ENCODE measurements at places on chromosomes 13 and 19.
A peak's percentile ranks its signal among the peaks of the same experiment; 100 is the strongest.

DNA sequence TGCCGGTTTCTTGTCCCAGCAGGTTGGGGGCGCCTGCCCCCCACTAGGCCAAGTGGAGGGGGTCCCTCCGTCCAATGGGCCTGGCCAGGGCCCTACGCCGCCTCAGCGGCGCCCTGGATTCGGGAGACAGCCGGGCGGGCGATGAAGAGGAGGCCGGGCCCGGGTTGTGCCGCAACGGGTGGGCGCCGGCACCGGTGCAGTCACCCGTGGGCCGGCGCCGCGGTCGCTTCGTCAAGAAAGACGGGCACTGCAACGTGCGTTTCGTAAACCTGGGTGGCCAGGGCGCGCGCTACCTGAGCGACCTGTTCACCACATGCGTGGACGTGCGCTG lies 6.2 kb downstream of the KCNJ14 start:
- no peak for DNase-seq

DNA sequence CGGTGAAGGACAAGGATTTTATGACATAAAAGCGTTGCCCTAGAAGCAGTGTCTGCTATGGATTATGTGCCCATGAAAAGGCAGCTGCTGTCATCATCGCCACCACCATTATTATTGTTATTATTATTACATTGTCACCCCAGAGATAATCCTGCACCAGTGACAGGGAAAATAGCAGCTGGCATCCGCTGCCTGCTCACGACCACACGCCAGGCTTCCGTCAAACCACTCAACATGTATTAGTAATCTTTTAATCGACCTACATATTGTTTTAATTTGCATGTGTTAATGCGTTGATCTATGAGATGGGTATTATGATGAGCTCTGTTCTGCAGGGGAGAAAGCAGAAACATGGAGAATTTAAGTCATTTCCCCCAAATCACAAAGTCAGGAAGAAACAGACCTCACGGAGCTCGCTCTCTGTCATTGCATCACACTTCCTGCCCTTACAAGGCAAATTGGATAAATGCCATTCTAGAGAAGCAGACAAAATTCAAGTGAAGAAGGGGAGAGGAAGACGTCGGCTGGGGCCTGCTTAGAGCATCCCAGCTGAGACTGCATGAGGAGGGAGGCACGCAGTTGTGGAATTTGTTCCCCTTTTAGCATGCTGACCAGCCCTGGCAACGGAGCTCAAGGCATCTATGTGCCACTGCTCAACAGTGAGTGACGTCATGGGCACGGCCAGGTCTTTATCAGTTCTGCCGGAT lies at the start of gene FFAR3:
FFAR3 (plus strand) TSS at position 594 of the 707 bp plus-strand sequence. CDS start 431 bp downstream, outside the sequence.
- DNase-seq, result no peak

- DNase-seq, result no peak
Measured at GRCh38 chr13:98786023-98786422, 33.6 kb upstream of the SLC15A1 start.

DNA sequence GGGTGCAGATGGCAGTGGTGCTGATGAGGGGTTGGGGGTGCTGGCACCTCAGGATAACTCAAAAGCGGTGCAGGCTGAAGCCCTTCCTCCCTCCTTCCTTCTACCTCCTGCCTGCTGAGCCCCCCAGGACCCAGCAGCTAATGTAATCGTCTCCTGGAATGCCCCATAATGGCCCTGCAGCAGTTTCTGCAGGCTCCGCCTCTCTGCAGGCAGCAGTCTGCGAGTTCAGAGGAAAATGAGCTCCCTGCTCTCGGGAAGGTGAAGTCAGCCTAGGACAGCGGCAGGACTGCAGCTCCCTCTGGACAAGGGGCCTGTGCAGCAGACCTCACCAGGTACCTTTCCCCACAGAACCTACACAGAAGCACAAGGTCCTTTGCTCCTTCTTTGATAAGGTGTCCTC lies 130.9 kb downstream of the ZDHHC20 start:
- no peak for DNase-seq

GRCh38 chr19:9986787-9987281 lies 23.5 kb downstream of the COL5A3 start:
- peak; percentile 71 for DNase-seq

- no peak for DNase-seq
Measured at GRCh38 chr13:43942286-43942685, 62.6 kb downstream of the LACC1 start.

DNA sequence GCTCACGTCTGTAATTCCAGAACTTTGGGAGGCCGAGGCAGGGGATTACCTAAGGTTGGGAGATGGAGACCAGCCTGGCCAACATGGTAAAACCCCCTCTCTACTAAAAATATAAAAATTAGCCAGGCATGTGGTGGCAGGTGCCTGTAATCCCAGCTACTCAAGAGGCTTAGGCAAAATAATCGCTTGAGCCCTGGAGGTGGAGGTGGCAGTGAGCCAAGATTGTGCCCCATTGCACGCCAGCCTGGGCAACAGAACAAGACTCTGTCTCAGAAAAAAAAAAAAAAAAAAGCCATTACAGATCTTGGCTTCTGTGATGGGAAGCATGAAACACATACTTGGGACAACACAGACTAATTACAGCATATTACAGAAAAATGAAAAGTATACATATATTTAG lies 1404.5 kb upstream of the SPRY2 start:
- peak; percentile 29 for DNase-seq

GRCh38 chr13:59012731-59013130 lies 1151.0 kb downstream of the DIAPH3 start:
- no peak for DNase-seq

DNA sequence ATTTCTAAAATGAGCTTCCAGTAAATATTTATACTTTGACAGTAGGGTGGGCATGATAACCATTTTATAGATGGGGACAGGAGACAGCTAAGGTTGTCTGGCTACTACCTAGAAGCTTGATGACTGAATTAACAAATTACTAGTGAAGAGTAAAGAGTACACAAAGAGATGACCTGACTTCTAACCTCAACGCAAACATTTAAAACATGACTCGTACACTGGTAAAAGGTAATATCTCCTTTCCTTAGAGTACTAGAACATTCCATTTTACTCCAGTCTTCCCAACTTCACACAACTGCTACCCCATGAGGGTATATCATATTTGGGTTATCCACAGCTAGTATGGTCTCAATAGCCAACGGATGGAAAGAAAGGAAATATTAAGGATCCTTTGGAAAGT lies 258.9 kb downstream of the FOXO1 start:
- no peak for DNase-seq

- DNase-seq, result no peak
Measured at GRCh38 chr13:101346942-101347728, 69.2 kb downstream of the NALCN start.

- no peak for DNase-seq
Measured at GRCh38 chr13:99527301-99527700, 26.0 kb downstream of the TM9SF2 start.

DNA sequence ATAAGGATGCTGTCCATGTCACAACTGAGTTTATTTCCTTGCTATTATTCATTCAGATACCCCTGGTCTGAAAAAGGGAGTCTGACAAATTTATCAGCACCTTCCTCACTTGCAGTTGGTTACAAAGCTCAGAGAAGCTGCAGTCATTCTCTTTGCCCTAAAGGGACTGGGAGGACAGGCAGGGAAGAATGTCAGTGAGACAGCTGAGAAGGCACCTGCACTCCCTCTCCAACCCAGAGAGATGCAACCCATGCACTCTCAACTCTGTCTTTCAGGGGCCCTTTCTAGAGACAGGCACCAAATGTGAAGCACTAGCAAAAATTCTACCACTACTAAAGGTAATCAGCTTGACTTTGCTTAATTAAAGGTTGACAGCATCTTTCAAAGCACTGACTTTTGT lies 83.3 kb downstream of the CRYL1 start:
- no peak for DNase-seq

- DNase-seq, result no peak
Measured at GRCh38 chr19:11452620-11453310, 17.3 kb downstream of the PRKCSH start.

GRCh38 chr19:11364296-11364904 lies 9.2 kb downstream of the PLPPR2 start:
- no peak for DNase-seq

GRCh38 chr19:6925386-6925785 lies 38.0 kb downstream of the ADGRE1 start:
- no peak for DNase-seq

DNA sequence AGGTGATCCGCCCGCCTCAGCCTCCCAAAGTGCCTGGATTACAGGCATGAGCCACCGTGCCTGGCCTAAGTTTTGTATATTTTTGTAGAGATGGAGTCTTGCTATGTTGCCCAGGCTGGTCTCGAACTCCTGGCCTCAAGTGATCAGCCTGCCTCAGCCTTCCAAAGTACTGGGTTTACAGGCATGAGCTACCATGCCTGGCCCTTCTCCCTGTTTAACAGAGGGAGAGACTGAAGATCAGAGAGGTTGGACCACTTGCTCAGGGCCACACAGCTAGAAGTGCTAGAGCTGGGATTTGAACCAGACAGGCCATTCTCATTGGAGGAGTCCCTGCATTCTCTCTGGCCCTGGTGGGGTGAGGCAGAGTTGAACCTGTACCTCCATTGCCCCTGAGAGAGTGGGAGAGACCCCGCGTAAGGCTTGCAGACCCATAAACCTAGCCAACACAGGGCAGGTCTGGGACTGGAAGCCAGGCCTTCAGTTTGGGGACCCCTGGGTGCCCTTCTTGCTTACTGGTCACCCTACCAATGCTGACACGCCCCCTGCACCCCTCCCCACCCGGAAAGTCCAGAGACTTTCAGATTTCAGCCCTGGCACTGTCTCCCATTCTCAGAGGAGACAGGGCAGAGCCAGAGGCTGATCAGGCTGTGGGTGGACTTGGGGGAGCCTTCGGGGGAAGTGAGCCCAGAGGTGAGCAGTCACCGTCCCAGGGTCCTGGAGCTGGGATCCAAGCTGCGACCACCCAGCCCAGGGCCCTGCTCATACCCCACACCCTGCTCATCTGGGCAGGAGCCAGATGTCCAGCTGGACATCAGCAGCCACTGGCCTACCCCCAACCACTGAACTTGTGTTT lies 13.3 kb downstream of the TTYH1 start:
- DNase-seq, result no peak

DNA sequence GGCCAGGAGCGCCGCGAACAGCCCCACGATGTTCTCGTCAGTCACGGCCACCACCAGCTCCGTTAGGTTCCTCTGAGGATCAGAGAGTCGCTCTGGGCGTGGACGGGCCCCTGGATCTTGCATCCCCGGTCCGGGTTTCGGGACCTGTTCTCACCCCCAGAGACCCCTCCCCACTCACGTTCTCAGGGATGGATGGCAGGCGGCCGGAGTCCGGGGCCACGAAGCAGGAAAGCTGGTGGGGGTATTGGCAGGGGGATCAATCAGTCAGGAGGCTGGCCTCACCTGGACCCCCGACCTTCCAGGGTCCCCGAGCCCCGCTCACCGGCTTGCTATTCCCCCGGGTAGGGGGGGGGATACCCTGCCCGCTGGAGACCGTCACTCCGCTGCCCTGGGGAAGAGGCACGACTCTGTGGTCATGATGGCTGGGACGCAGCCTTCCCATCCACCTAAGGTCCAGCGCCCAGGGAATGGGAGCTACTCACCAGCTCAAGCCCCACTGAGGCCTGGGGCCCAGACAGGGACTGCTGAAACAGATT lies 4.6 kb downstream of the DENND1C start:
- DNase-seq, result no peak

DNA sequence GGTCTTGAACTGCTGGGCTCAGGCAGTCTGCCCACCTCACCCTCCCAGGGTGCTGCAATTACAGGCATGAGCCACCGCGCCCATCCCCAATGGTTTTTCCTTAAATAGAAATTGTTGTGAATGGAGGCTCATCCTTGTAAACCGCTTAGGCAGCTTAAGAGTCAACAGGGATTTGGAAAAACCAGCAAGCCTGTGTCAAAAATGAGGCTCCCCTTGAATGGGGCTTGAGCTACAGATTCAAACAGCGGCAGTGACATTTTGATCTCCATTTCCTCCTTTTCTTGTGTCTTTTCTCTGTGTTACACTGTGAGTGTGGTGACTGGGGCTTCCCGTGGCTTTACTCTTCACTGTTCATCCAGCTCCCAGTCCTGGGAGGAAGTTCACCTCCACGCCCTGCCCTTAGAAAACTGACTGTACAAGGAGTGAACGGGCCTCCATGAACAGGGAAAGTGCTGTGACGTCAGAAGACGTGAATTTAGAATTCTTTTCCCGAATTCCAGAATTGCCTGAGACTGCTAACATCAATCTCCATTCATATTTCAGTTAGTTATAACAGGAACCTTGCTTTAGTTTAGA lies 15.3 kb upstream of the RAB8A start:
- no peak for DNase-seq

GRCh38 chr13:111658145-111659100 lies 338.0 kb downstream of the TEX29 start:
- DNase-seq, result no peak

GRCh38 chr19:47613165-47614020 lies 4.5 kb downstream of the BICRA start:
- peak; percentile 57 for DNase-seq

- DNase-seq, result no peak
Measured at GRCh38 chr19:10113592-10113963, 2.1 kb downstream of the P2RY11 start.

GRCh38 chr13:101308247-101309013 lies 107.9 kb downstream of the NALCN start:
- no peak for DNase-seq

DNA sequence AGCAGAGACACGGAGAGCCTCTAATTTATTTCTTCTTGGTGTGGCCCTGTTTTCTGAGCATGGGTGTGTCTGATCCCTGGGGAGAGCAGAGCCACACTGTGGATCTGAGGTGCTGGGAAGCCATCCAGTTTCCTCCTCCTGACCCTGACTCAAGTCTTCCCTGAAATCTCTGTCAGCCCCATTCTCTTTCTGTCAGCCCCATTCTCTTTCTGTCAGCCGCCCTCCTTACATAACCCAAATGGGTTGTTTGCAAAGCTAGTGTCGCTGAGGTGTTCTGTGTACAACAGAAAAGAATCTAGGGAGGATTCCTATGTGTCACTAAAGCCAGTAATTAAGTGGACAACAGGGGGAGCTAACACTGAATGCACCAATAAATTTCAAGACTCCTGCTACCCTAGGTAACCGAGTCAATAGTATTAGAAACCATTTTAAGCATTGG lies 50.2 kb downstream of the LRCH1 start:
- no peak for DNase-seq

GRCh38 chr13:59413126-59413525 lies 750.6 kb downstream of the DIAPH3 start:
- DNase-seq, result no peak

Measured in left hindlimb (tissue), 1 donor.